ENCODE measurements at places on chromosomes 5 and 9. TPM values are rescaled to one million over a fixed set of nuclear protein-coding genes. Genes with fewer than 3 reads are reported as not detected.

Gene LOX
- 0.27 TPM for total RNA-seq

Gene PCDHB16
- 20.1 TPM for total RNA-seq

Gene CCNI2
- total RNA-seq: 0.17 TPM

Gene DRD1
- total RNA-seq: not detected

Gene HSD17B4
- 161 TPM for total RNA-seq

Gene LHX2
- 6.7 TPM for total RNA-seq

Gene SDHA
- 81.3 TPM for total RNA-seq

Gene RNF180
- total RNA-seq: 9.1 TPM

Gene IL33
- total RNA-seq: not detected

Gene MTMR12
- total RNA-seq: 25.6 TPM

Gene NDST1
- total RNA-seq: 160 TPM

Gene IFNA2
- not detected for total RNA-seq

Gene CDH6
- 178 TPM for total RNA-seq

Gene MAMDC2
- total RNA-seq: 0.22 TPM

Gene TAF11L7
- total RNA-seq: 0.83 TPM

Gene KCNIP1
- 0.47 TPM for total RNA-seq

Gene ASTN2
- total RNA-seq: 134 TPM

Gene PCDHB7
- 3.4 TPM for total RNA-seq

Gene STK10
- 84.7 TPM for total RNA-seq

Gene CAMSAP1
- 150 TPM for total RNA-seq

Gene PCDHGA3
- 10.4 TPM for total RNA-seq

Gene ENTPD2
- 0.69 TPM for total RNA-seq

Gene CBY3
- total RNA-seq: not detected

Gene ERCC8
- 17.6 TPM for total RNA-seq
